Sigmoid colon (tissue), 7 donors: ENCODE measurements at places on chromosomes 2 and 18. TPM values are rescaled to one million over a fixed set of nuclear protein-coding genes. Genes with fewer than 3 reads are reported as not detected.

GRCh38 chr18:46761059-46761769 lies 4.4 kb upstream of the ST8SIA5 start:
- H3K27me3 ChIP-seq, result peaks cover 62% of the 10 kb centered on the region
- peaks cover 19% of the 10 kb centered on the region for H3K4me1 ChIP-seq
- H3K36me3 ChIP-seq, result no peaks in the 10 kb centered on the region
- H3K27ac ChIP-seq, result no peak overlapping the region
- no peak overlapping the region for H3K4me3 ChIP-seq

- H3K4me1 ChIP-seq, result no peaks in the 10 kb centered on the region
- no peak overlapping the region for H3K4me3 ChIP-seq
Observed at GRCh38 chr2:202023904-202024266, 9.8 kb upstream of the FZD7 start.

AKAIN1 gene
- not detected for total RNA-seq

NMUR1 gene
- total RNA-seq, result 0.36 TPM

DNA sequence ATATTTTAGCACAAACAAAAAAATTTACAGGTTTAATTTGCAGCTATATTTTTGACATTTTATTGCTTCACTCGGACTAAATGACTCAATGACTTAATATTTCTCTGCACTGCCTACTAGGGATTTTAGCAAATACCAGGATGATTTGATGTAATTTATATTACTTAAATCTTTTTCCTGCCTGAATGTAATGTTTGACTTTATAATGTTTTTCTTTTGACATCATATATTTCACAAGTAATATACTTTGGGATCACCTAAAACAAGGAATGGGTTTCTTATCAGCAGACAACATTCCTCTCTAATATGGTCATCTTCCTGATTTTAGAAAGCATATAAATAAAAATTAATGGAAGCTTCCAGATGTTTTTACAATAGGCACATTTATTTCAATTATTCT lies 253.2 kb upstream of the EPC2 start:
- no peaks in the 10 kb centered on the region for H3K27me3 ChIP-seq
- H3K27ac ChIP-seq, result no peak overlapping the region
- no peak overlapping the region for H3K4me3 ChIP-seq
- no peaks in the 10 kb centered on the region for H3K36me3 ChIP-seq
- DNase-seq, result no peak

DNA sequence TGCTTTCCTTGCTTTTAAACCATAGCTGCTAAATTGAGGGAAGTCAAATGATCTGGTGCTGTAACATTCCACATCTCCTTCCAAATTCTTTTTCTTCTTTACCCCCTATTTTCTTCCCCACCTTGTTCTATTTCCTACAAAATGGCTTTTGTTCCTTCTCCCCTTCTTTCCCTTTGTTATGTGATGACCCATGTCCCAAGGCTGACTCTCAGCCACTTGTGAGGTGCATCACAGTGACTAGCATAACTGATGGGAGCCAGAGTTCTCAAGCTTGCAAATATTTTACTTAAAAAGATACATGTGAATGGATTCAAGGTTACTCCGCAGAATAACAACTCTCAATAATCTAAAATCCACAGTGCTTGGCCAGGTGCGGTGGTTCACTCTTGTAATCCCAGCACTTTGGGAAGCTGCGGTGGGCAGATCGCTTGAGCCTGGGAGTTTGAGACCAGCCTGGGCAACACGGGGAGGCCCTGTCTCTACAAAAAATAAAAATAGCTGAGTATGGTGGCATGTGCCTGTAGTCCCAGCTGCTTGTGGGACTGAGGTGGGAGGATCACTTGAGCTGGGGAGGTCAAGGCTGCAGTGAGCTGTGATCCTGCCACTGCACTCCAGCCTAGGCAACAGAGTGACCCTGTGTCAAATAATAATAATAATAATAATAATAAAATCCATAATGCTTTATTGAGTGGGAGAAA lies 100.1 kb upstream of the CERS6 start:
- H3K4me1 ChIP-seq, result no peaks in the 10 kb centered on the region
- no peaks in the 10 kb centered on the region for H3K36me3 ChIP-seq
- H3K27ac ChIP-seq, result no peak overlapping the region
- H3K27me3 ChIP-seq, result no peaks in the 10 kb centered on the region
- no peak overlapping the region for H3K4me3 ChIP-seq

DNA sequence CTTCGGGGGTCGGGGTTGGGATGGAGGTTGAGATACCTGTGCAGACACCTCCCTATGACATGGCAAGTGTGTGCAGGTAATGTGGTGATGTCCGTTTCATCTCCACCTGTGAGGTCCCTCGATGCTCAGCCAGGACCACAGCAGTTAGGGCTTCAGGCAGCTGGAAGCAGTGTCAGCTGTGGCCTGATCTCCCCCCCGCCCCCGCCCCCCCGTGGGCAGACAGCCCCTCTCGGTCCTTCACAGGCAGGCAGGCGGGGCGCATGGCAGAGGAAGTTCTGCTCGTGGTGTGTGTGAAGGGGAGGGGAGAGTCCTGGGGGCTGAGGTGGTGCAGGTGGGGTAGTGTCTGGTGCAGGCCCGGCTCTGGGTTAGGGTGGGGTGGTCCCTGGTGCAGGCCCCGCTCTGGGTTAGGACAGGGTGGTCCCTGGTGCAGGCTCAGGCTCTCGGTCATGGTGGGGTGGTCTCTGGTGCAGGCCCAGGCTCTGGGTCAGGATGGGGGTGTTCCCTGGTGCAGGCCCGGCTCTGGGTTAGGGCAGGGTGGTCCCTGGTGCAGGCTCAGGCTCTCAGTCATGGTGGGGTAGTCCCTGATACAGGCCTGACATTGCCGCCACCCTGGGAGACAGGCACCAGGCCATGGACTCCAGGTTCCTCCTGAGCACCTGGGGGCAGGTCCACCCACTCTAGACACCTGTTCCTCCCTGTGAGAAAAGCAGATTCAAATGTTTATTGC lies 94.3 kb downstream of the NFATC1 start:
- no peak overlapping the region for H3K4me3 ChIP-seq
- H3K27me3 ChIP-seq, result no peaks in the 10 kb centered on the region
- peaks cover 11% of the 10 kb centered on the region for H3K36me3 ChIP-seq
- H3K4me1 ChIP-seq, result peaks cover 18% of the 10 kb centered on the region
- H3K27ac ChIP-seq, result no peak overlapping the region

DNA sequence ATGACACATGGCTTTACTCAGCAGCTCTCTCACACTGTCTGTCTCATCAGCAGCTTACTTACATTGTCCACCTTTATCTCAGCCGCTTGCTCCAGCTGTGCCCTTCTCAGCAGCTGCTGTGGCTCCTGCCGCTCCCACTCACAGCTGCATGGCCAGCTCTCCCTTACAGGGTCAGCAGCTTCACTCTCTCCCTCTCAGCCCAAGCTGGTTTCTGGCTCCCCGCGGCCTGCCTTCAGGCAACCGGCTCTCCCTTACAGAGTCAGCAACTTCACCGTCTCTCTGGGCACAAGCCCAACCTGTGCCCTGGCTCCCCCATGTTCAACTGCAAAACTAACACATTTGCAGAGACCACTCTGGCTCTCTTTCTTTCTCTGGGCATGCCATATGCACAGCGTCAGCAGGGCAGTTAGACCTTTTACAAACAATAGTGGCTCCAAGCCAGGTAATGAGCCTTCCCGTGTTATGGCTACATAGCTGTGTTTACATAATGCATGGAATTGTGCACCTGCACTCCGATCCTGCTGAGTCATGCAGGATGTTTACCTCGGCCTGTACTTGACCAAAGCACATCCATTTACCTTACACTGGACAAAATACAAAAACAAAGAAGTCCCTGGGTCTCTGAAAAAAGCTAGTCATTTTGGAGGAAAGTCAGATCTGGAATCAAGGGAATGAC lies 167.3 kb downstream of the DOK6 start:
- H3K27ac ChIP-seq, result no peak overlapping the region
- no peak overlapping the region for H3K4me3 ChIP-seq
- H3K27me3 ChIP-seq, result no peaks in the 10 kb centered on the region
- H3K36me3 ChIP-seq, result no peaks in the 10 kb centered on the region
